ENCODE measurements at places on chromosomes 5 and 9.

- peak; percentile 74 for DNase-seq
- no peaks in the 10 kb centered on the region for H3K27me3 ChIP-seq
- H3K4me1 ChIP-seq, result no peaks in the 10 kb centered on the region
- no peaks in the 10 kb centered on the region for H3K36me3 ChIP-seq
- no peak overlapping the region for H3K27ac ChIP-seq
Observed at GRCh38 chr5:122999947-123000563, 36.5 kb downstream of the PPIC start.

- no peaks in the 10 kb centered on the region for H3K36me3 ChIP-seq
- H3K4me3 ChIP-seq, result no peak overlapping the region
- no peak overlapping the region for H3K27ac ChIP-seq
- peaks cover 77% of the 10 kb centered on the region for H3K27me3 ChIP-seq
- no peak for DNase-seq
Observed at GRCh38 chr9:135365013-135365768, 114.4 kb upstream of the PPP1R26 start.

DNA sequence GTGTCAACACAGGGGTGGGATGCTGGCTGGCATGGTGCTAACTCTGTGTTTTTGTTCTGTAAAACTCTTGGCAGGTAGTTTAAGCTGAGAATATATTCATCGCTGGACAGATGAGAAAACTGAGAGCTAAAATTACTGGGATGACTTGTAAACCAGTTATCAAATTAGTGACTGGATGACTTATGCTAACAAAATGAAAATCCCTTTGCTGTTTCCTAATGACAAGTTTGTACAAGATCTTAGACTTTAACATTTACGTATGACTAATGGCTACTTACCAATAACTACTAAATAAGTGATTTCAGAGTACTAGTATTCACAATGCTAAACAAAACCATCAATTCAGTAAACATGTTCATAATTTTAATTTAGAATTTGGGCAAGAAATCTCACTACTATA, 854.8 kb upstream of the ARRDC3 start:
- no peak overlapping the region for H3K4me3 ChIP-seq
- no peak for DNase-seq
- H3K27me3 ChIP-seq, result no peaks in the 10 kb centered on the region
- H3K36me3 ChIP-seq, result no peaks in the 10 kb centered on the region

- no peaks in the 10 kb centered on the region for H3K36me3 ChIP-seq
- no peaks in the 10 kb centered on the region for H3K27me3 ChIP-seq
- DNase-seq, result no peak
- no peaks in the 10 kb centered on the region for H3K4me1 ChIP-seq
- H3K27ac ChIP-seq, result no peak overlapping the region
Observed at GRCh38 chr9:110030632-110031031, 177.3 kb downstream of the C9orf152 start.

DNA sequence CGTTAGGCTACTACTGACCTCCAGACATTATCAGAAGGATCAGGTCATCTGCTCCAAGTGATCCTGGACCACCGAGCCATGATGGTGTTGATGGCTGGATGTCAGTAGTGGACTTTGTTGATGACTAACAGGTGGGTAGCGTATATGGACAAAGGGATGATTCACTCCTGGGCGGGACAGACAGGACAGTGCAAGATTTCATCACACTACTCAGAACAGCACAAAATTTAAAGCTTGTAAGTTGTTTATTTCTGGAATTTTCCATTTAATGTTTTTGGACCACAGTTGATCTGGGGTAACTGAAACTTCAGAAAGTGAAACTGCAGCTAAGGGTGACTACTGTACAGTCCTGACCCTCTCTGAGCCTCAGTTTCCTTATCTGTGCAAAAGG, 12.7 kb downstream of the PDGFRB start:
- no peaks in the 10 kb centered on the region for H3K4me1 ChIP-seq
- no peak for DNase-seq
- H3K4me3 ChIP-seq, result no peak overlapping the region
- H3K27ac ChIP-seq, result no peak overlapping the region
- no peaks in the 10 kb centered on the region for H3K27me3 ChIP-seq
- no peaks in the 10 kb centered on the region for H3K36me3 ChIP-seq

DNA sequence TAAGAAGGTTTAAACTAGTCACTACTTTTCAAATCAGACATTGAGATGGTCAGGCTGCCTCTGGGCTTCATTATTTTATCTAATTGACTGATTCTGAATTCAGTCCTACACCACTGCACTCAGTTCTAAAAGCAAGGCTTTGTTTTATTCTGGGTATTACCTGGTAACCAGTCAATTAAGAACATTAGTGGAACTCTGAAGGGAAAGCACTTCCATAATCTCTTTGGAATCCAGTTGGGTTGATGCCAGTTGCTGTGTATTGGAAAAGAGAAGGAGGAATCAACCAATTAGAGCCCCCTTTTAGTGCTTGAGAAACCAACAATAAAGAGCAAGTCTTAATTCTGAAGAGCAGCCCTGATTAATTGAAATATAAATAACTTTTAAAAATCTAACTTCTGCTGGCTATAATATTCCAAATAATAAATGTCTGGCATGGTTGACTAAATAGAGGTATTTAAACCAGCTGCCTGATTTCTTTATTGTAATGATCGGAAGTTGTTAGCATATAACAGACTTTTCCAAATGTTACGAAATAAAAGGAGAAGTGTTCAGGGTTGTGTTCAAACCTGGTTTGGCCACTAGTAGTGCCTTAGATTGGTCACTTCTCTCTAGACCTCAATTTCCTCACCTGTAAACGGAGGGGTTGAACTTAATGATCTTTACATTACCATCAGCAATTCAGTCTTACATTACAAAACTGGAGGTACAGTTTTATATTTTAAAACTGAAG, 32.0 kb downstream of the CPEB4 start:
- H3K4me1 ChIP-seq, result peaks cover 62% of the 10 kb centered on the region
- no peak for DNase-seq
- no peak overlapping the region for H3K4me3 ChIP-seq
- H3K27me3 ChIP-seq, result no peaks in the 10 kb centered on the region
- H3K27ac ChIP-seq, result no peak overlapping the region
- H3K36me3 ChIP-seq, result no peaks in the 10 kb centered on the region

DNA sequence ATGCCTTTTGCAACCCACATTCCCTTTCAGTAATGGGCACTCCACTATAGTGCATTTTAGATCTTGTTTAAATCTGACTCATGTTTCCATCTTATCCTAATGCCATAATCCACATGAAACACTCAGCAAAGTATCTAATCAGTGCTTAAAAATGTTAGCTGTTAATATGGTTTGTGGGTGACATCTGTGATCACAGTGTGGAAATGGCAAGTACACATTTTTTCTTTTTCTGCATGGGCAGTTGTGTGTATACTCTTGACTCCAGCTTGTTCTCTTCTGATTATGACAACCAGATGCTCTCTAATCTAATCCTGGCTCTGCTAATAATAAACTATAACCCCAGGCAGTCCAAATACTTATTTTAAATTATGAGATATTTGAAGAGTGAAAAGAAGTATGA, 103.3 kb downstream of the EDIL3 start:
- no peaks in the 10 kb centered on the region for H3K27me3 ChIP-seq
- H3K4me3 ChIP-seq, result no peak overlapping the region
- no peak for DNase-seq
- no peak overlapping the region for H3K27ac ChIP-seq
- H3K36me3 ChIP-seq, result no peaks in the 10 kb centered on the region

GRCh38 chr5:25975885-25976284, 1062.5 kb downstream of the CDH9 start:
- no peaks in the 10 kb centered on the region for H3K27me3 ChIP-seq
- H3K27ac ChIP-seq, result no peak overlapping the region
- no peak overlapping the region for H3K4me3 ChIP-seq
- no peaks in the 10 kb centered on the region for H3K4me1 ChIP-seq
- no peak for DNase-seq
- no peaks in the 10 kb centered on the region for H3K36me3 ChIP-seq

DNA sequence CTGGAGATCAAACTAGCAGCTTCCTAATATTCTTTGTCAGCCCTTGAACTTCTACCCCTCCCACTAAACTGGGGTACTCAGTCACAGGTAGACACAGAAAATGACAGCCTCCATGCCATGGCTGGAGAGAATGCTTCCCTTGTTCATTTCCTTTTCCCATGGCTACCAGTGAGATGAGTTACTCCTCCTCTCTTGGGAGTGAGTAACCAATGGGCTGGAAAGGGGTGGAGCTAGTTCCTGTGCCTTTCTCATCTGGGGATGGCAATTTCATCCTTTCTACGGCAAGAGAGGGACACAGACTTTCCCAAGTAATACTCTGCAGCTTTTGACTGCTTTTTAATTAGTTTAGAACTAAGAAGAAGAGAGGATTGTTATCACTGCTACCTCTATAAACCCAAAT, 1045.6 kb upstream of the WWC1 start:
- H3K27me3 ChIP-seq, result no peaks in the 10 kb centered on the region
- no peak overlapping the region for H3K4me3 ChIP-seq
- H3K36me3 ChIP-seq, result no peaks in the 10 kb centered on the region
- DNase-seq, result no peak
- no peak overlapping the region for H3K27ac ChIP-seq
- H3K4me1 ChIP-seq, result no peaks in the 10 kb centered on the region

GRCh38 chr5:126988021-126988569, 42.3 kb downstream of the MARCHF3 start:
- peak overlapping the region; percentile 71 for H3K27ac ChIP-seq

GRCh38 chr5:88722546-88723073, 160.4 kb downstream of the MEF2C start:
- no peak for DNase-seq
- no peak overlapping the region for H3K27ac ChIP-seq
- peaks cover 62% of the 10 kb centered on the region for H3K36me3 ChIP-seq
- H3K27me3 ChIP-seq, result no peaks in the 10 kb centered on the region
- no peaks in the 10 kb centered on the region for H3K4me1 ChIP-seq

- no peak overlapping the region for H3K4me3 ChIP-seq
- no peak overlapping the region for H3K27ac ChIP-seq
- H3K4me1 ChIP-seq, result no peaks in the 10 kb centered on the region
- no peaks in the 10 kb centered on the region for H3K36me3 ChIP-seq
- no peaks in the 10 kb centered on the region for H3K27me3 ChIP-seq
- no peak for DNase-seq
Observed at GRCh38 chr5:59238126-59238902, 655.2 kb downstream of the PDE4D start.

GRCh38 chr5:90386099-90386710, 23.4 kb downstream of the CETN3 start:
- H3K27me3 ChIP-seq, result no peaks in the 10 kb centered on the region
- no peak overlapping the region for H3K27ac ChIP-seq
- peaks cover 6% of the 10 kb centered on the region for H3K4me1 ChIP-seq
- DNase-seq, result peak; percentile 28
- H3K4me3 ChIP-seq, result no peak overlapping the region

GRCh38 chr9:123291736-123292135, 23.4 kb upstream of the STRBP start:
- no peak overlapping the region for H3K27ac ChIP-seq
- no peaks in the 10 kb centered on the region for H3K36me3 ChIP-seq
- DNase-seq, result no peak
- H3K4me1 ChIP-seq, result no peaks in the 10 kb centered on the region
- no peak overlapping the region for H3K4me3 ChIP-seq
- no peaks in the 10 kb centered on the region for H3K27me3 ChIP-seq

GRCh38 chr9:134811673-134812342, 68.8 kb upstream of the FCN2 start:
- H3K27me3 ChIP-seq, result peaks cover 97% of the 10 kb centered on the region
- no peaks in the 10 kb centered on the region for H3K4me1 ChIP-seq
- no peaks in the 10 kb centered on the region for H3K36me3 ChIP-seq

DNA sequence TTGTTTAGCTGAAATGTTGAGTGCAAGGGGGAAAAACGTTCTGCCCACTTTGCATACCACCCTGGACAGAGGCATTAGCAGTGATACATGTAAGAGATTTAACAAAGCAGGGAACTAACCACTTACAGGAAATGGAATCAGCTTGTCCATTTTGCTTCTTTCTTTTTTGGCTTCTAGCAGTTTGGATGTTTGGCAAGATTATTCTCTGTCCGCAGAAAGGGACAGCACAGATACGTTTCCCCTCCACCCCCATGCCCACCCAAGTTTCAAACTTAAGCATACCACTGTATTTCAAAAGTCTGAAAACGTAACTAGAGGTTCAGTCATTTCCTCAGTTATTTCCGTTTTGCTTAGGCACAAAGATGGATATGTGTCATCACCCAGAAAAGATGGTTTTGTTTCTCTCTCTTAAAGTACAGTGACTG, 118.4 kb downstream of the GDNF start:
- peak; percentile 73 for DNase-seq
- H3K27ac ChIP-seq, result peak overlapping the region; percentile 80
- H3K4me3 ChIP-seq, result peak overlapping the region; percentile 22
- no peaks in the 10 kb centered on the region for H3K27me3 ChIP-seq

GRCh38 chr9:33285502-33285901, 4.8 kb upstream of the NFX1 start:
- peaks cover 4% of the 10 kb centered on the region for H3K4me1 ChIP-seq
- no peaks in the 10 kb centered on the region for H3K27me3 ChIP-seq
- no peaks in the 10 kb centered on the region for H3K36me3 ChIP-seq
- no peak for DNase-seq
- no peak overlapping the region for H3K4me3 ChIP-seq

DNA sequence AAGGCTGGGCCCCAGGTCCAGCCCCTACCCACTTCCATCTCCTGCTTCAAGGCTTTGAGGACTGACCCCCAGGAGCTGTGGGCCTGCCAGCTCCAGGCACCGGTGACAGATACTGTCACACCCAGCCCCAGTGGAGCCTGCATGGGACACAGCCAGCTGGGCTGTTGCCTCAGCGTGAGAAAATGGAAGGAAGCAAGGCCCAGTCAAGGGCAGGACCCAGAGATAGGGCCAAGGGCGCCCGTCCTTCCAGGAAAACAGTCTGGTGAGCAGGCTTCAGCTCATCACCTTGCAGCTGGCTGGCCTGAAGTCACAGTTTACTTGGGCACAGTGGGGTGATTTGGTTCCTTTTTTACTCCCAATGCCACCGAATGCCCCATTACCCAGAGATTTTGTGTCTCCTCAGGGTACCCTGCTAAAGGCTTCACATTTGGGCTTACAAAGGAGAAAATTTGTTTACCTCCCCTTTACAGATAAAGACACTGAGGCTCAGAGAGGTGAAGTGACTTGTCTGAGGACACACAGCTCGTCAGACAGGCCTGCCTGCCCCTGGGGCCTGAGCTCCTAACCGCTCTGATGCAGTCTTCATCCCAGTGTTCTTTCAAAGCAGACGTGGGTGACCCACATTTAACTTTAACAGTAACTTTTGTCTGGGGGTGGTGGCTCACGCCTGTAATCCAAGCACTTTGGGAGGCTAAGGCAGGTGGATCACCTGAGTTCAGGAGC, 21.5 kb upstream of the WDR38 start:
- no peak for DNase-seq
- H3K27ac ChIP-seq, result no peak overlapping the region
- H3K27me3 ChIP-seq, result no peaks in the 10 kb centered on the region
- no peak overlapping the region for H3K4me3 ChIP-seq

All from MM.1S (cell line).